NCI-H2227 treated with DMSO at 0.1 percent for 48 hours (cell line): ENCODE measurements at places on chromosomes 5 and 9.

DNA sequence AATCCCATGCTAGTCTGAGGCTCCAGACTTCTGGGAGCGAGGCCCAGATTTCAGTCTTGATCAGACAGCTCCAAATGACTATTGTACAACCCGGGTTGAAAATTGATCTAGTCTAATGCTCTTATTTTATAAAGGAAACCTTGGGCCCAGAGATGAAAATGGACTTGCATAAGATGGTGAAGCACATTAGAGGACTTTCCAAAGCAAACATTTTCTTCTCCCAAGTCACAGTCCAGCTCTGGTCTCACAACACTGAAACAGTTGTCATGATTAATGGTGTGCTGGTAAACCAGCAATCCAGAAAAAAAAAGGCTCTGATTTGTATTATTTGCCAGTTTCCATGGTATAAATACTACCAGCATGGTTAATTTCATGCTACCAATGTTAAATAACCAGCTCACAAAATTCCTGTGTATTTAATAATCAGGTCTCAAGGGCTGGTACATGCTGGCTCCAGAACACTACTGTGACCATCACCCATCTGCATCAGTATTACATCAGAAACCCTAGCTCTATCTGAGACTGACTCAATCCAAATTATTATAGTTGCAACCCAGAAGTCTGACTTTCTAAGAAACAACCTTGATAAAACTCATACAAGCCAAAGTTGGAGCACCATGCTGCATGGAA lies 32.5 kb upstream of the ABLIM3 start:
- no peak for DNase-seq

GRCh38 chr5:125197321-125197720 lies 450.9 kb upstream of the ZNF608 start:
- DNase-seq, result no peak

DNA sequence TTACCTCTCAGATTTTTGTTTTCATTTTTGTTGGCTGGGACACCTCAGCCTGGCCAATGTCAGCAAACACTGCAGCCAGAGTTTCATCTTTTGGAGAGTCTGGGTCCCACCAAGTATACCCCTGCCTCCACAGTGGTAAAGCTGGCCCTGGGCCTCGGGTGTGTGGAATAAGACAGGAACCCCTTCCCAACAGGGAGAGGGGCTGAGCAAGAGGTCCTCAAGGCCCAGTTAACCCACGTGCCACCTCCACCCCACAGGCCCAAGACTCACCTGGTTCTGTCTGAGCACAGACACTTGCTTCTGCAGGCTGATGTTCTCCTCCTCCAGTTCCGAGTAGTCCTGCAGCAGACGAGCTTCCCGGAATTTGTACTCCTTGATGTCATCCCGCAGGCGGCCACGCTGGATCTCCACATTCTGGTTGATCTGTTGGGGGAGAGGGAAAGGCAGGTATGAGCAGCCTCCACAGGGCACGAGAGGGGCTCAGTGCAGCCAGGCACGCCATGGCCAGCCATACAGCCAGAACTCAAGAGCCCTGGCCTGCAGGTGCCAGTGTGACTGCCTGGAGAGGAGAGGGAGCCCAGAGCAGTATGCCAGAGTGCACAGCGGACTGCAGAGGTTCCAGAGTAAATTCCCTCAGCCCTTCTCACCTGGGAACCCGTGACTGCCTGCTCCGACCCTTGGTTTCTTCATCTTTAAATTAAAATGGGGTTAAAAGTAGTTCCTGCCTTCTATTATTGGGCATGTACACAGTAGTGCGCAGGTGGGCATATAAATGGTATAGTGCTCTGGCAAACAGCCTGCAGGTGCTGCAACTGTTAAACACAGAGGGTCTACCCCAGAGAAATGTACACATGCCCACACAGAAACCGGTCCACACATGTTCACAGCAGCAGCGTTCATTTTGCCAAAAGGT lies 42.0 kb downstream of the BICD2 start:
- no peak for DNase-seq

GRCh38 chr5:171270136-171270535 lies 38.9 kb upstream of the TLX3 start:
- DNase-seq, result no peak

- no peak for DNase-seq
Measured at GRCh38 chr9:116115761-116116353, 37.7 kb upstream of the PAPPA start.

GRCh38 chr9:110029956-110030480 lies 177.9 kb downstream of the C9orf152 start:
- DNase-seq, result no peak

GRCh38 chr5:115708819-115709477 lies 83.1 kb upstream of the TMED7 start:
- no peak for DNase-seq

GRCh38 chr9:3863111-3863528 lies 337.3 kb upstream of the RFX3 start:
- no peak for DNase-seq

GRCh38 chr5:88085462-88085861 lies 183.2 kb downstream of the TMEM161B start:
- DNase-seq, result no peak

GRCh38 chr5:6146271-6146670 lies 232.1 kb downstream of the MED10 start:
- no peak for DNase-seq

GRCh38 chr9:130983970-130984369 lies 25.0 kb upstream of the LAMC3 start:
- DNase-seq, result no peak

- DNase-seq, result no peak
Measured at GRCh38 chr5:65290677-65291076, 191.0 kb downstream of the ADAMTS6 start.

GRCh38 chr9:137679695-137680305 lies 61.0 kb downstream of the EHMT1 start:
- DNase-seq, result no peak

- no peak for DNase-seq
Measured at GRCh38 chr5:74389531-74390305, 250.8 kb downstream of the ENC1 start.

DNA sequence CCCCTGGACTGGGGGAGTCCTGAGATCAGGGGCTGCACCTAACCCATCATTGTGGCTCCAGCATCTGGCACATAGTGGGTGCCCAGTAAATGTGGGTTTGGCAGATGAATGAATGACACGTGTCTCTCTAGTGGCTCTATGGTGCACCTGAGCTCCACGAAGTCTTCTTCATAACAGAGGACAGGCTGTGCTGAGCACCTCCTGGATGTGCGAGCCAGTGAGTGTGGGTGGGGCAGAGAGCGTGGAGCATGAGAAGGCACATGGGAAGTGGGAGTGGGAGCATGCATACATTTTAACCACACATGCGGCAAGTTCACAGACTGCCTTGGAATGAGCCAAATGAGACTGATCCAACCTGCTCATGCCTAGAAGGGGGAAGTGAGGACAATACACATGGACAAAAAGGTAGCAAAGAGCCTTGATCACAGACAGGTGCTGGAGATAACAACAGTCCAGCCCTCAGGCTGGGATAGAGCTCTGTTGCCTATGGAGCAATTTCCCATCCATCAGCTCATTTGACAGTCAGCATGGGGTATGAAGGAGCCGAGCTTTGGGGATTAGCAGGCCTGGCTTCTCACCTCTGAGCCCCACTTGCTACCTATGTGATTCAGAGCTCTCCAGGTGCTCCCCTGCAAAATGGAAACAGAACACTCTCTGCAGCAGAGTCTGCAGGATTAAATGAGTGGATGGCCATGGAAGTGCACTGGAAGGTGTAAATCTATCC lies 76.2 kb upstream of the TBC1D2 start:
- DNase-seq, result no peak

GRCh38 chr9:4196376-4196775 lies 103.5 kb downstream of the GLIS3 start:
- no peak for DNase-seq

DNA sequence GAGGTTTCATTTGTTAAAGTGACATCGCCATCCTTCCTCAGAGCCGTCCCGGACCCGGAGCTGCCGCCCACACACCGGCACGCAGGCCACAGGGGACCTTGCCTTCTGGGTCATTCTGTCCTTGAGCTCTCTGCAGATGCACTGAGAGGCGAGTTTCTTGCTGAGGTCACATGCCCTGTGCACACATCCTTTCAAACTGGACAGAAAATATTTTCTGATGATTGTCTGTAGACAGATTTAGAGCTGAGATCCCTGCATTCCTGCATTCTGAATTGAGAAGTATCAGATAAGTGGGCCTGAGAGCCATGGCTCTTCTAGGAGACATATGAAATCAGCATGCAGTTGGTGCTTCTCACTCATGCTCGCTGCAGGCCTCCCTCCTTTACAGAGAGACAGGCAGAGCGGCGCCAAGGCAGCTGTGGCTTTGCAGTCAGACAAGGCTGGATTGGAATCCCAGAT lies 25.4 kb downstream of the BOD1 start:
- no peak for DNase-seq

GRCh38 chr5:74294231-74294705 lies 346.3 kb downstream of the ENC1 start:
- no peak for DNase-seq

DNA sequence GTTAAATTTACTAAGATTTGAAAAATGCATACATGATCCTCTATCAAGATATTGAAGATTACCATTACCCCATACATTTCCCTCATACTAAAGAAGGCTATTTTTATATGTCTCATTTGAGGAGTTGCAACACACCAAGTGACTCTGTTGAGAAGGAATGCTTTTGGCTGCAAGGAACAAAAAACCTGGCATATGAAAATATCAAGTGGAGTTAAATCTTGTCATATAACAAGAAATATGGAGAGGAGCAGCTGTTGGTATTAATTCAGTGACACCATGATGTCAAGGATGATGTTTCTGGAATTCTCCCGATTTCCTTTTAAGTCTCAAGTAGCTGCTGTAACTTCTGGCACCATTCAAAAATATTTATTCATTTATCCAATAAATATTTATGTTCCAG lies 193.8 kb downstream of the CSNK1G3 start:
- no peak for DNase-seq

- DNase-seq, result no peak
Measured at GRCh38 chr9:72997387-72997995, 44.6 kb upstream of the ALDH1A1 start.

DNA sequence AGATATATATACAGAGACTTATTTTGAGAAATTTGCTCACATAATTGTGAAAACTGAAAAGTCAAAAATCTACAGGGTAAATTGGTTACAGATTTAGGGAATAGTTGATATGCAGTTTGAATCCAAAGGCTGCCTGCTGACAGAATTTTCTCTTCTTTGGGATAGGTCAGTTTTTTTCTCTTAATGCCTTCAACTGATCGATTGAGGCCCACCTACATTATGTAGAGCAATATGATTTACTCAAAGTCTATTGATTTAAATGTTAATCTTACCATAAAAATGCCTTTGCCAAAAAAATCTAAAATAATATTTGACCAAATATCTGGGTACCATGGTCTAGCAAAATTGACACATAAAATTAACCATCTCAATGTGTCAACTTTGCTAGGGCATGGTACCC lies 3.9 kb upstream of the GHR start:
- no peak for DNase-seq

DNA sequence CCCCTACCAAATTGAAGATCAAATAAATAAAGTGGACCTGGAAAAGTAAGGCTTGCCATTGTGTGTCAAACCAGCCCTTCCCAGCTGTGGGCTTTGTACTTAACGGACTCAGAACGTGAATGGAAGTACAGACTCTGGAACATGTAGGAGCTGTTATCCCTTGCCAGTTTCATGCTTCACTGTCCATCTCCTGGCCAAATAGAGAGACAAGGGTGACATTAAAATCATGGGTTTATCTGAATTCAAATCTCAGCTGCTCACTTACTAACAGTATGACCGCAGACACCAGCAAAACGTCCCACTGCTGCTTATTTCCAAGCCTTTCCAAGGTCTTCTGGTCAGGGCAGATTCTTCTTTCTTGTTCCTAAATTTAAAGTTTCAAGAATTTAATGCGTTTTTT lies 52.2 kb downstream of the EXOSC2 start:
- DNase-seq, result no peak

GRCh38 chr5:8098081-8098480 lies 229.1 kb downstream of the MTRR start:
- DNase-seq, result no peak

DNA sequence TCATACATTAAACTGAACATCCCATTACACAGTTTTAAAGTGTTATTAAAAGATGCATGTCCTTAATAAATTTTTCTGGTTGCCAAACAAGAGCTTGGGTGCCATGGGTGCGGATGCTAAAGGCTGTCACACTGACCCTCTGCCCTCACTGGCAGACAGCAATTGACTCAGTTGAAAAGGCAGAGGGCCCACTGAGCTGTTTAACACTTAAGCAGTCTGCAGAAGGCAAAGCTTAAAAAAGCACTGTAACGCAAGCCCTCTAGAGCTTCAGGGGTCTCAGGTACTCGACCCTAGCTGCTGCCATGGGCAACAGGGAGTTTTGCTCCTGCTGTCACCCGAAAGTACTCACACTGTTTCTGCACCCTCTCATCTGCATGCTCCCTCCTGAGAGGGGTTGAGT lies 726.4 kb upstream of the TYRP1 start:
- DNase-seq, result no peak
